ENCODE measurements at places on chromosomes 2 and 18.

DNA sequence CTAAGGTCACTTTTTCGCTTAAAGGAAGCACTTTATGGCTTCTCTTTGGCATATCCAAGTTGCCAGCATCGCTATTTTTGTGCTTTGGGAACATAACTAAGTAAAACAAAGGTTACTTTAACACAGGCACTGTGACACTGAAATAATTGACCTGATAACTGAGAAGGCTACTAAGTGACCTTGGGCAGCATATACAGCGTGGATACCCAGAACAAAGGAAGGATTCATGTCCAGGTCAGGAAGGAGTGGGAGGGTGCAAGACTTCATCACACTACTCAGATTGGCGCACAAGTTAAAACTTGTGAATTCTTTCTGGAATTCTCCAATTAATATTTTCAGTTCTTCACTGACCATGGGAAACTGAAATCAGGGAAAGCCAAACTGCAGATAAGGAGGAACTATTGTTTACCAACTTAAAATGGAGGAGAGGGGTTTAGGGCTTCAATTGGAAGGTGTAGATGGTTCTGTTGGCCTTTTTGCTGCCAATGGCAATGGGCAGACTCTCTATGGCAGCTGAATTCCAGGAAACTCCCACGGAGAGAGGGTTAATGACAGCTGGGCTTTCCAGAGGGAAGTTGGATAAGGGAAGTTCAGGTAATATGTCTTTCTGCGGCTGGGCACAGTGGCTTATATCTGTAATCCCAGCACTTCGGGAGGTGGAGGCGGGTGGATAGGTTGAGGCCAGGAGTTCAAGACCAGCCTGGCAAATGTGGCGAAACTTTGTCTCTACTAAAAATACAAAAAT is 45.3 kb downstream of the COMMD1 start:
- no peak overlapping the region for H3K27ac ChIP-seq
- H3K4me1 ChIP-seq = peaks cover 20% of the 10 kb centered on the region
- no peak for DNase-seq

- no peak for DNase-seq
- no peak overlapping the region for H3K27ac ChIP-seq
- no peak overlapping the region for H3K4me3 ChIP-seq
- peaks cover 3% of the 10 kb centered on the region for H3K27me3 ChIP-seq
- H3K36me3 ChIP-seq = no peaks in the 10 kb centered on the region
These were observed 12.8 kb downstream of the IL18RAP start for GRCh38 chr2:102435741-102436140.

GRCh38 chr2:239423551-239423950 is 22.7 kb upstream of the HDAC4 start:
- no peak for DNase-seq
- H3K27ac ChIP-seq = no peak overlapping the region
- H3K4me3 ChIP-seq = no peak overlapping the region
- H3K36me3 ChIP-seq = no peaks in the 10 kb centered on the region
- peaks cover 12% of the 10 kb centered on the region for H3K27me3 ChIP-seq

GRCh38 chr18:75618146-75618545 is 190.6 kb upstream of the SMIM21 start:
- no peaks in the 10 kb centered on the region for H3K36me3 ChIP-seq
- H3K27me3 ChIP-seq = 0 out of 2 replicates have a peak, but pooled peaks cover under 1% of the 10 kb centered on the region
- H3K4me3 ChIP-seq = no peak overlapping the region
- H3K27ac ChIP-seq = no peak overlapping the region
- H3K4me1 ChIP-seq = no peaks in the 10 kb centered on the region

DNA sequence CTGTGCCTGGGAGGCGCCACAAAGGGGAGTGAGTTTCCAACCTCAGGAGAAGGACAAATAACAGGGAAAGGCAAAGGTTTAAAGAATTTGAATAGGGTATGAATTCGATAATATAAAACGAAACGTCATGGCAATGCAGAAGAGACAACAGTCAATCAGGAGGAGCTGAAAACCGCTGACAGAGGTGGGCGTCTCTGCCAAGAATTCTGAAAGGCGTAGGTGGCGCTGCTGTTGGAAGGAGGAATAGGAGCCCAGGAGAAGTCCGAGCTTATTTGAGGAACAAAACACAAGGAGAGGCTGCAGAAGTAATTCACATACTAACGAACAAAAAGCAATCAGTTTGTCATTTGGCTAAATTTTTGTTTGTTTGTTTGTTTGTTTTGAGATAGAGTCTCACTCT is 485.8 kb upstream of the POU3F3 start:
- no peak for DNase-seq
- no peaks in the 10 kb centered on the region for H3K36me3 ChIP-seq
- no peak overlapping the region for H3K4me3 ChIP-seq
